Activated T-cell treated with anti-CD3 and anti-CD28 coated beads for 1 hour (primary cell): ENCODE measurements at places on chromosomes 13 and 19.
A peak's percentile ranks its signal among the peaks of the same experiment; 100 is the strongest.

DNA sequence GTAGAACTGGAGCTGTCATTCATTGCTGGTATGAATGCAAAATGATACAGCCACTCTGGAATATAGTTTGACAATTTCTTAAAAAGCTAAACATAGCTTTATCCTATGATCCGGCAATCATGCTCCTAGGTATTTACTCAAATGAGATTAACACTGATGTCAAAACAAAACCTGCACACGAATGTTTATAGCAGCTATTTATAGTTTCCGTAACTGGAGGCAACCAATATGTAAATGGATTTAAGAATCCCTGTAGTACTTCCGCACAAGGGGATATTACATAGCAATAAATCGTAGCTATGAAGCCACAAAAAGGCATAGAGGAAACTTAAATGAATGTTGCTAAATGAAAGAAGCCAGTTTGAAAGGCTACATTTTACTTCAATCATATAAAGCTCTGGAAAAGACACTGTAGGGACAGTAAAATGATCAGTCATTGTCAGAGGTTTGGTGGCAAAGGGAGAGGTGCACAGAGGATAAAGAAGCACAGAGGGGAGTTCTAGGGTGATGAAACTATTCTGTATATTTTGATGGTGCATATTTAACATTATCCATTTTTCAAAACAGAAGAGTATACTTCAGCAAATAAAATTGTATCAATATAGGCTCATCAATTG, 1893.0 kb upstream of the PCDH20 start:
- DNase-seq: no peak

GRCh38 chr13:42883771-42884467, 102.5 kb downstream of the FAM216B start:
- no peak for DNase-seq

GRCh38 chr19:3555653-3556422, 1.5 kb downstream of the MFSD12 start:
- no peak for DNase-seq

DNA sequence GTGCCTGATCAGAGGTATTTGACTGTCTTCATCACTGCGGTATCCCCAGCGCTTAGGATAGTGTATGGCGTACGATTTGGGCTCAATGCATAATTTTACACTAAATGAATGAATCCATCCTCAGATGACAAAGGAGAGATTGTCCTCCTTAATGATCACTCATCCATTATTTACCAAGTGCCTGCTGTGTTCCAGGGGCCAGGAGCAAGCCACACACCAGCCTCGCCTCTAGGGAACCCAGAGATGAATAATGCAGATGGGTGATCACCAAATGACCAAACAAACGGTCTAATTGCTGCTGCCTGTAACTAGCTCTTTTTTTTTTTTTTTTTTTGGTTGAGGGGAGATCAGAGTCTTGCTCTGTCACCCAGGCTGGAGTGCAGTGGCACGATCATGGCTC, 5.9 kb upstream of the GPR32 start:
- no peak for DNase-seq

DNA sequence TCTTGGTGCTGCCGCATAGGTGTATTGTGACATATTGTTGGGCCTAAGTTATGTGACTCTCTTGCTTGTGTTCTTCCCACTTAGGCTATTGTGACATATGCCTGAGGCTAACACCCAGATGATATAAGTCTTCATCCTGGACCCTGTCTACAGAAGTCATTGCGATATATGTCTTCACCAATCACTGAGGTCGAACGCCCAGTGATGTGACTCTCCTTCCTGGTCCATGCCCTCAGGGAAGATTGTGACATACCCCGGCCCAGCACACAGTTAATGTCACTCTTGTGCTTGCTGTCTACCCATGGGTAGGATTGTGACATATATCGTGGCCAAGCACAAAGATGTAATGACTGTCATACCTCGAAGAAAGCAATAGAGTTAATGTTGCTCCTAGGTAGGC, 16.9 kb upstream of the ZNF730 start:
- no peak for DNase-seq

- DNase-seq: no peak
These were observed 113.4 kb downstream of the UFM1 start for GRCh38 chr13:38463048-38463447.

DNA sequence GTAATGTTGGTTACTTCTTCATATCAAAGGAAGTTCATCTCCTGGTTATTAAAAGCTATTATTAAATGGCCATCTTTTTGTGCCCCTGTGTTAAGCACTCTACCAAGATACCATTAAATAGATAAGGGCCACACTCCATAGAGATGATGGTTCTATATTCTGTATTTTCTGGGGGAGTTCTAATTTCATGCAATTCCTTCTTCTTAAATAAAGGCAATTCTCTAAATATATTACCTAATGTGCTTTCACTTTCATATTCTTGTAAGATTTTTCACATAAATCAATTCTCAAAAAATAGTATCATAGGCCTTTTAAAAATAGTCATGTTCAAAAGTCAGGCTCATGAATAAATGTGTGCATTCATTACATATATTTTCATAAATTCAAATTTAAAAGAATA, 47.0 kb upstream of the USPL1 start:
- no peak for DNase-seq

GRCh38 chr19:33518541-33518940, 3.0 kb downstream of the PEPD start:
- no peak for DNase-seq

GRCh38 chr13:109599901-109600657, 186.3 kb downstream of the IRS2 start:
- DNase-seq: no peak

DNA sequence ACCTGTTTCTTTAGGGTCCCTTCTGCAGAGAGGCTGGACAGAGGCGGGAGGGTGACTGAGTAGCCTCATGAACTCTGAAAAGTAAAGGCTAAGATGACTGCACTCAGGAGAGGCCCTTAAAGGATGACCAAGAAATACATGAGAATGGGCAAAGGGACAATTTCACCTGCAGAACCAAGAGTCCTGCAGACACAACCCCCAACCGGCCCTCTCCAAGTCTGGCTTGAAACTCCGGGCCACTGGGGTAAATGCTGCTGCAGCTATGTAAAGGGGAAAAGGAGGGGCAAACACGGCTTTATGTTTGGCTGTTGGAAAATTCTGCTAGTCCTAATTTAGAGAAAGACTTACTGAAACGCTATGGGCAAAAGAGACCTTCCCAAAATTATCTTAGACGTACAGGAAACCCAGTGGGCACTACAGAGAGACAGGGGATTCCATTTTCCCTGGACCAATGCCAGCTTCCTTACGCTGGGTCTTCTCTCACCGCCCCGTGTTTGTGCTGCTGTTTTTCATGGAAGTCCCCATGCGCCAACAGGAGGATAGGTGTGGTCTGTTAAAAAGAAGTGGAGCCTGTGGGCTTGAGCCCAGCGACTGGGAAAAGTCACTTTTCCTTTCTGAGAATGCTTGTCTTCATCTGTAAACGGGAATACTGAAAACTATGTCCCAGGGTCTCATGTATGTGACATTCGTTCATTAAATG, 10.6 kb downstream of the COL4A2 start:
- DNase-seq: no peak

GRCh38 chr19:13045812-13046211, 50.5 kb downstream of the NFIX start:
- no peak for DNase-seq

GRCh38 chr13:70189981-70190380, 81.7 kb upstream of the KLHL1 start:
- no peak for DNase-seq

GRCh38 chr19:10747271-10747670, 29.4 kb downstream of the DNM2 start:
- no peak for DNase-seq

DNA sequence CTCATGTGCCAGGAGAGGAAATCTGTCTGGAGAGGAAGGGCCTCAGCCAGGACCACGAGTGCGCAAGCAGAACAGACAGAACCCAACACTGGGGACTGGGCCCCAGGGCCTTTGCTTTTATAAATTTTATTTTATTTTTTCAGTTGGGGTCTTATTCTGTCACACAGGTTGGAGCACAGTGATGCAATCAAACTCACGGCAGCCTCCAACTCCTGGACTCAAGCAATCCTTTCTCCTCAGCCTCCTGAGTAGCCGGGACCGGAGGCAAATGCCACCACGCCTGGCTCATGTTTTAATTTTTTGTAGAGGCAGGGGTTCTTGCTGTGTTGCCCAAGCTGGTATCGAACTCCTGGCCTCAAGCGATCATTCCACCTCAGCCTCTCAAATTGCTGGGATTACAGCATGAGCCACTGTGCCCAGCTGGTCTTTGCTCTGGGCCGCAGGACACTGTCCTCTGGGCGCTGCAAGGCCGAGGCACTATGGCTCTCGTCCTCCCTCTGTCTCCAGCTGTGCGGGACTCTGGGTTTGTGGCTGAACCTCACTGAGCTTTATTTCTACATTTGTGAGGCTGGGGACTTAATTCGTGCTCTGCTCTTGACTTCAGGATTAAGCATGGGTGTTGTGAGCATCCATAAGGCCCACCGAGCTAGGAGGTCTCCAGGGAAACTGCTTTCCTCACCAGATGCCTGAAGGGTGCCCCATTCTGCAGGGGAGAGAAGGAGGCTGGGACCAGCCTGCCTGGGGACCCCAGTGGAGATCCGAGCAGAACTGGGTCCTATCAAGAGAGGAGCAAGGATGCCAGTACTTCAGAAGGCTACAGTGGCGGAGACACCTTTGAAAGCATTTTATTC, 144.2 kb upstream of the VSTM2B start:
- DNase-seq: no peak

- no peak for DNase-seq
These were observed 1.0 kb downstream of the USE1 start for GRCh38 chr19:17216058-17216670.

- DNase-seq: no peak
These were observed 373.0 kb downstream of the FGF14 start for GRCh38 chr13:102028868-102029267.

GRCh38 chr13:79267560-79267959, 138.5 kb downstream of the RBM26 start:
- DNase-seq: no peak

DNA sequence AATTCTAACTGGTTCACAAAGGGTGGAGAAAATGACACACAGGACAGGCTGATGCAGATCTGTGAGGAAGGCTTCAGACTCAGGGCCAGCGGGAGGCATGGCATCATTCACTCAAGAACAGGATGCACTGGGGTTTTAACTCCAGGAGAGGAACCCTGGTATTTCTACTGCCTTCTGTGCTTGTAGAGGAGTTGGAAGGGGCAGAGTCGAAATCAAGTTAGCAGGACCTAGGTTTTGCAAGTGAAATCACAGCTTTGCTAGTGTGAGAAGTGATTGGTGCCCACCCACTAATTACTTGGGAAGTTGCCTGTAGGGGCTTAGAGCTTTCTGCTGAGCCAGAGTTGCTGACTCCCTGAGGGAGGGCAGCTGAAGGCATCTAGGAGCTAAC, 92.7 kb downstream of the AKAP11 start:
- no peak for DNase-seq

- DNase-seq: no peak
These were observed 11.1 kb upstream of the RSPH6A start for GRCh38 chr19:45825917-45826893.

- DNase-seq: no peak
These were observed 4.7 kb upstream of the TLE2 start for GRCh38 chr19:3033595-3034405.

- DNase-seq: no peak
These were observed 724 bp upstream of the ZNF780A start for GRCh38 chr19:40091205-40092129.

- no peak for DNase-seq
These were observed 198.7 kb upstream of the SLITRK1 start for GRCh38 chr13:84080748-84081530.

DNA sequence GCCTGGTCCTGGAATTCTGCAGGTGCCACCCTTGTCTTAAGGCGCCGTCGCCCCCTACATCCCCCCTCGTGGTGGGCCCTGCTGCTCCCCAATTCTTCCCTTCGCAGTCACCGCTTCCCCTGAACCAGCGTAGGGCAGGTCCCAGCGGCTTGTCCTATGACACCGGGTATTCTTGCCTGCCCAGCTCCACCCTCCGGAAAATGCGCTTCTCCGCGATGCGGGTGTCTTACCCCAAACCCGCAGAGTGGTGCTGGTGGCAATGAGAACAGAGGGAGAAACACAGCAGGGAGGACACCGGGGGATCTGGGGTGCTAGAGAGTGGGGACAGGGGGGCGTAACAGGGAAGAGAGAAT, 9.0 kb downstream of the ZNF808 start:
- peak; percentile 11 for DNase-seq

DNA sequence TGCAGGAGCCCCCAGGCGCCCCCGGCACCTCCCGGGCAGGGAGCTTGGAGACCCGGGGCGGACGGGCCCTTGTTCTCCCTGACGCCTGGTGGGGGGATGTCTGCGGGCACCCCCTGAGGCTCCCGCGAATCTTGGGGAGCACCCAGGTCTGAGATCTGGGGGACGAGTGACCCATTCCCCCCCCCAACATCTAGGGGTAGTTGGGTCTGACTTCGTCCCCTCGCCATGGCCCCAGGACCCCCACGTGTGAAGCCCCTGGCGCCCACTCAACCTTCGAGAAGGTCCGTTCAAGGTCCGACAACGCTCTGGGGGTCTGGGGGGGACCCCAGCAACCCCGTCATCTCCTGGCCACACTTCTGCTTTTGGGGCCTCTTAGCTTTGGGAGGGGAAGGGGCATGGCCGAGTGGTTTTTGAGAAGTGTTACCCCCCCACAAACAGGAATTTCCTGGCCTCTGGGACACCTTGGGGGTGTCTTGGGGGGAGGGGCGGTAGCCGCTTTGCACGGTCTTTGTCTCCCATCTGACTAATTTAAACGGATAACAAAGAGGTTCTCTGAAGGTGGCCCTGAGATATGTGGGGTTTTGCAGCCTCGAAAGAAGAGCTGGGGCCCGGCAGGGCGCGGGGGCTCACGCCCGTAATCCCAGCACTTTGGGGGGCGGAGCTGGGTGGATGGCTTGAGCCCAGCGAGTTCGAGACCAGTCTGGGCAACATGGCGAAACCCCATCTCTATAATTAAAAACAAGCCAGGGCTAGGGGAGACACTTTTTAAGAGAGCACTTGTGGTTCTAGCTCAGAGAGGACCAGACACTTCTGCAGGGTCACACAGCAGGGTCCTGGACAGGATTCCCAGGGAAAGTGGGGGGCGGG, 608 bp downstream of the CNN2 start:
- no peak for DNase-seq

DNA sequence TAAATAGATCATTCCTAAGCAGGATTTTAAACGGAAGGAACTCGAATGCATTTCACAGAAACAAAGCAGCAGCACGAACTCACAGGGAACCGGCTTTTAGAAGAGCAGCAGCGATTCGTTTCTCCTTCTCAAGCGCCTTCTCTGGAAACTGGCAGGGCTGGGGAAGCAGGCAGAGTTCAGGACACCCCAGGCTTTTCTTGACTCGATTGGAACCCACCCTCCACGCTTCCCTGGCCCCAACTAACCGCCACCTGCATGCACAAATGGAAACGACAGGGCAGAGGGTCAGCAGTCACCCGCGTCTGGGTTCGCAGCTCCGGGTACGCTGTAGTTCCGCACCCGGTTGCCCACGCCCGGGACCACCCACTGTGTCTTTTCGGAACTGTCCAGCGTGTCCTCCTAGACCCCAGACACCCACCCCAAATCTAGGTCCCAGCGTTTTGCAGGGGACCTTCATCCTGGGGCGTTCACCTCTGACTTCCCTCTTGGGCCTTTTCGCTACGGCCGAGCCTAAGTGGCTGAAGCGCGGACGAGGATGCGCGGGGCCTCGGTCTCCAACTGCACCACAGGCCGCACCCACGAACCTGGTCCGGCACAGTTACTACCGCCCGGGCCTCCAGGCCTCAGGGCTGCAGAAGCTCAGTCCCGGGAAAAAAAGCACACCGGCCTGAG, 500 bp downstream of the ZFP30 start:
- peak; percentile 0 for DNase-seq

GRCh38 chr13:93446238-93446637, 219.6 kb downstream of the GPC6 start:
- DNase-seq: no peak
